ENCODE measurements at places on chromosomes 3 and 15.

- DNase-seq = no peak
Observed at GRCh38 chr3:120875989-120876388, 32.0 kb upstream of the STXBP5L start.

DNA sequence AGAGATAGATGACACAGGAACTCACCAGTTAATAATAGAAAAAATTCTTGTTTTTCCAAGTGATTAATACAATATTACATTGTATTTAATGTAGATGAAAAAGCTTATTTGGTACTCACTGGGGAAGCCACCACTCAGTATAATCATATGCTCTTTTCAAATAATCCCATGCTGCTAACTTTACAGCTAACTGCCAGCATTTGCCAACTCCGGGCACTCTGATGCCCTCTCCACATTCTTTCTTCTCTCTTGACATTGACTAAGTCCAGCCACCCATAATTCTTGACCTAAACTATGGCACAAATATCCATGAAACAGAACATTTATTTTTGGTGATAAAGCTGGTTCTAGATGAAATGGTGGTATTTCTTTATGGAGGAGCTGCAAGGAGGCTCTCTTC is 384.9 kb downstream of the ZBTB20 start:
- no peak for DNase-seq

- no peak for DNase-seq
Observed at GRCh38 chr3:131922356-131922755, 112.5 kb downstream of the CPNE4 start.

DNA sequence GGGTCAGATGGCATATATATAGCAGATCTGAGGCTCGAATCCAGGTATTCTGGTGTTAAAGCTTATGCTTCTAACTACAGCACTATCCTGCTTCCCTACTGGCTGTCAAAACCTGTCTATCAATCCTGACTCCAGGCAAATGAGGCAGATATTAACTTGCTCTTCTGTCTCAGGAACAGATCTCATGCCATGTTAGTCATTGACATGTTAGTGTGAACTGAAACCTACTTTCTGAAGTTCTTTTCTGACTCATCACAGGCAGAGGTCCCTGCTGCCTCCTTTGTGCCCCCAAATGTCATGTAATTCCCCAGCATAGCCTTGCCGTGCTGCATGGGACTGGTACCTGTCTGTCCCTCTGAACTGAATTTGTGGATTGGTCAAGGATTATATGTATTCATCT is 125.0 kb upstream of the SMAD3 start:
- DNase-seq = no peak

DNA sequence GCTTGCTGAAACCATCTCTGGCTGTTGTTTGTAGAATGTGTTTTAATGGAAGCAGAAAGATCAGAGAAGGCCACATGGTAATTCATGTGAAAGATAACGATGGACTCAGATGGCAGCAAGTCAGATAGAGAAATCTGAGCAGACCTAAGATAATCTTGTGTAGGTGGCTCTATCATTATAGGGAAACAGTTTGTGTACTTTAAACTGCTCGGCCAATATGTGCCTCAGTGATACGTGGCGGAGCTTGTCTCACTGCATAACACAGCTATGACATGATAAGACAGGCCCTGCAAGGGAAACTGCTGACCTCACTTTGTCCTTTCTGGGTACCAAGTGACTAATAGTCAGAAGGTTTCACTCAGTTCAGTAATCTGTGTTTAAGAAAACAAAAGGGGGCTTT is 51.0 kb downstream of the MME start:
- no peak for DNase-seq

DNA sequence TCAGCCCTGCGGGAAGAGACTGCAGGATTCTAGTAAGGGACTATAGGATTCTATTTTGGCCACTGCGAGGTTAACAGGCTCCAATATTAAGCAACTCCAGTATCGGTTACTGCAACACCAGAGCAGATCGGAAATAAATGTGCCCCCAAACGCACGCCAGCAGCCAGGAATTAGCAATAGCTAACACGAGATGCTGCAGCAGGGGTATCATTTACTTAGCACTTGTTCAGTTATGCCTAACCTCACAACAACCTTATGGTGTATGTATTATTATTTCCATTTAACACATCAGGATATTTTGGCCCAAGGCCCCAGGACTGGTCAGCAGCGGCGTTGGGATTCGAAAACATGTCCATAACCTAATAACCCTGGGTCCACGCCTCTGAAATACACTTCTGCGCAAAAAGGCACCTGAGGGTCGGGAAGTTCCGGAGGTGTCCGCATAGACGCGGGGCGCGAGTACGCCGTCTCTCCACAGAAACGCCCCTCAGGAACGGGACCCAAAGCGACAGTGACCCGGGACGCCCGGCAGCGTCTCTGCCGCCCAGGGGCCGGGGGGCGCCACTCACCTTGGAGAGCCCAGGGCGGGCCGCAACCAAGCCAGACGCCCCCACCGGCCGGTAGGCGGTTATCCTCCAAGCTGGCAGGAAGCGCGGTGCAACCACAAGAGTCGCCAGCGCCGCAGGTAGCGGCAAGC is 681 bp downstream of the PIK3CB start:
- DNase-seq = peak; percentile 36

- no peak for DNase-seq
Observed at GRCh38 chr3:192011137-192011536, 550.2 kb downstream of the PYDC2 start.

DNA sequence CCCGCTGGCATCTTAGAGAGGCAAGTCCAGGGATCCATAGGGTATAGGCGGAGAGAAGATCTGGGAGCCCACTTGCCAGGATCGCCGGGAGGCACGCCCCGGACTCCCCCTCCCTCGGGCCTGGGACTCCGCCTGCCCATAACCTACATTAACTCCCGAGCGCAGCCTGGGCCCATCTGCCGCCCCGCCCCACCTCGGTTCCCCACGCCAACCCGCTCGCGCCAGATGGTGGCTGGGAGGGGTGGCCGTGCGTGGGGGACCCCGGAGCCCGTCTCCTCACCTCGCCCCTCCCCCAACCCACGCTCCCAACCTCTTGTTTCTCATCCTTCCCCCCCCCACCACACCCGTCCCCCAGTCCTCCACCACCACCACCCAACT is 1.7 kb upstream of the DLL4 start:
- no peak for DNase-seq
